RWPE1 (cell line): ENCODE measurements at places on chromosomes 5 and 9.

DNA sequence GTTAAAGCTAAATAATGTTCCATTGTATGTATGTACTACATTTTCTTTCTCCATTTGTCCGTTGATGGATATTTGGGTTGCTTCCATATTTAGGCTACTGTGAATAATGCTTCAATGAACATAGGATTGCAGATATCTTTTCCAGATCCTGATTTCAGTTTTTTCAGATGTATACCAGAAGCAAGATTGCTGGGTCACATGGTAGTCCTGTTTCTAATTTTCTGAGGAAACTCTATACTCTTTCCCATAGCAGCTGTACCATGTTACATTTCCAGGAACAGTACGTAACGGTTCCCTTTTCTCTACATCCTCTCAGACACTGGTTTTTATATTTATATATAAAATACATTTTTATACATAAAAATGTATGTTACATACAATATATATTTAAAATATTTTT lies 121.8 kb downstream of the GCNT1 start:
- DNase-seq = no peak

DNA sequence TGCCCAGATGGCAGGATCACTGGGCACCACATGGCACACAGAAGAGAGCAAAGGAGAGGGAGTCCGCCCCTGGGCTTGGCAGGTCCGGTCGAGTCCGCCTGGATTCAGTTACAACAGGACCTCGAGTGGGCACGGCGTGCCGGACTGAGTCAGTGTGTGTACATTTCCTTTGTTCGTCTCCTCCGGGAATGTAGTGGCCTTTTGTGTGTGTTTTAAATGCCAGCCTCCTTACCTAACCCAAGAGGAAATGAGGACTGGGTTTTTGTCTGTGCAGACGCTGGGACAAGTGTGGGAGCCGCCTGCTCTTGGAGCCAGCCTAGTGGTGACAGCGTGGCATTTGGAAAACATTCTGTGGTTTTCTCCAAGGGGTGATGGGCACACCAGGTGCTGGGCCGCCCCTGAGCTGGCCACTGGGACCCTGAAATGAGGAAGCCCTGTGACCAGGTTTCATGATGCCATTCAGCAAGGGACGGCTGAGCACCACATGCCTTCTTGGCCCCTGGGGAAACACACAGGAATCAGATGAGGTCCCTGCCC lies 9.6 kb downstream of the NEK6 start:
- peak; percentile 91 for DNase-seq

DNA sequence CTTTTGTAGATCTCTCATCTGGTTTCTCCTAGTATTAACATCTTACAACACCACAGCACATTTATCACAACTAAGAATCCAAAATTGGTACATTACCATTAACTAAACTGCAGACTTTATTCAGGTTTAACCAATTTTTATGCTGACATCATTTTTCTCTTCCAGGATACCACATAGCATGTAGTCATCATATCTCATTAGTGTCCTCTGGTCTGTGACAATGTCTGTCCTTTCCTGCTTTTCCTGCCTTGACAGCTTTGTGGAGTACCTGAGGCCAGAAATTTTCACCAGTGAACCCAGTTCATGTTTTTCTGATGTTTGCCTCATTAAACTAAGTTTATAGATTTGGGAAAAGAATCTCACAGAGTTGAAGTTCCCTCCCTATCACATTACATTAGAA lies 294.7 kb upstream of the TNC start:
- DNase-seq = no peak

- peak; percentile 100 for DNase-seq
Observed at GRCh38 chr9:127244609-127245601, 19.7 kb upstream of the GARNL3 start.

- DNase-seq = no peak
Observed at GRCh38 chr9:136618580-136619547, 43.9 kb upstream of the EGFL7 start.

- DNase-seq = peak; percentile 20
Observed at GRCh38 chr5:53262348-53262970, 152.9 kb upstream of the MOCS2 start.

DNA sequence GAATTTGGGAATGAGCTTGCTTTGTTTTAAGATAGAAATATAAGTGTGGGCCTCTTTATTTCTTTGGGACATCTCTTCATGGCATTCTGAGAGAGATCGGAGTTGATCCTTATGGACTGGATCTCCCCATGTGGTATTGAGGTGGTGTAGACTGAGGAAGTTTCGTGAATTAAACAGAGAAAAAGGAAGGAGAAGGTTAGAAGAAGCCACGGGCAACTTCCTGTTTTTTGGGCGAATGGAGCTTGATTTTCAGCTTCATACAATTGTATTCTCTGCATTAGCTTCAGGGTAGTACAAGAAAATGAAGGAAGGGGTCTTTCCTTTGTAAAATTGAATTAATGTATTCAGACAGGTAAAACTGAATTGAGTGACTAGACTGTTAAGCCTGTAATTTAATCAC lies 70.5 kb upstream of the HMHB1 start:
- no peak for DNase-seq

- peak; percentile 52 for DNase-seq
Observed at GRCh38 chr5:72523960-72524582, 16.9 kb upstream of the ZNF366 start.

DNA sequence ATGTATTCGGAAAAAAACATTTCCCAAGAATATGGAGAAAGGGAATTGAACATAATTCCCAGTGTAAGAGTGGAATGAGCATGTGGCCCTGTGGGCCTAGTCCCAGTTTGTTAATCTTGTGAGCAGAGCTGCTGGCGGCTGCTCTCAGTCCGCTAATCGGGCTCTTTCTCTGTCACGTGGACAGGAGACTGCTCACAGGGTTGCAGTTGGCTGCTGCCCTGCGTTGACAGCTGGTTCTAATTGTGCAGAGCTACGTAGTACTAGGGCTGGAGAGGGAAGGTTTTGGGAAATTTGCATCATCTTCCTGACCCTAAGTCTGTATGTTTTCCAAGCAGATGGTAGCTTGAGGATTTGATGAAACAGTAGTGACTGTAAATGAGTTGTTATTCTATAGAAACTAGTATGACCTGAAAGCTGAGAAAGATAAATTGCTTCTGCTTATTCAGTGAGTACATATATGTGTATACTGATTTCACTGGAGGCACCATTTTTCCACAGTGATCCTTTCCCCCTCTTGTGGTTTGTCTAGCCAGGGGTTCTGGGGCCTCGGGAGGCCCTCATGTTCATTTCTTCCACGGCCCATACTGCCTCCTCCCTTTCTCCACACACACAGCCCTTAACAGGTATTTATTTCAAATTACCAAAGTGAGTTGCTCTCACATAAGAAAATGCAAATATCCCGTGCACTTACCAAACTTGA lies 100.6 kb downstream of the ANGPTL2 start:
- no peak for DNase-seq

DNA sequence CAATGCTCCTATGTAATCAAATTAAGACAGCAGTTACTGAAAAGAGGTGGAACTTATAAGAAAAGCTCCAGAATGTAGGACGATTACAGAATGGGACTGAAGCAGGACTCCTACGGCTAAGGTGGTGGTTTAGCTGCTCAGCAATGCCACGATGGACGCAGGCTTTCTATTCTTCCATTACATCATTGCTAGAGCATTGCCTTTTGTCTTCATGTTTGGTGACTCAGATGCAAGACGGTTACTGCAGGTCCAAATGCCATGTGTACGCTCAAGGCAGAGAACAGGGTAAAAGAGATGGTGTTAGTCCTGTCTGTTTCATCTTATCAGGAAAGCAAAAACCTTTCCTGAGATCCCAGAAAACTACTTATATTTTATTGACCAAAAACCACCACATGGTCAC lies 255.1 kb downstream of the ZSWIM6 start:
- no peak for DNase-seq

- DNase-seq = no peak
Observed at GRCh38 chr9:20032413-20033006, 243.7 kb upstream of the SLC24A2 start.

GRCh38 chr9:93636172-93636661 lies 59.8 kb downstream of the PHF2 start:
- DNase-seq = no peak

- no peak for DNase-seq
Observed at GRCh38 chr5:77156379-77156778, 54.1 kb upstream of the PDE8B start.

- DNase-seq = no peak
Observed at GRCh38 chr9:6779417-6780241, 21.9 kb downstream of the KDM4C start.

DNA sequence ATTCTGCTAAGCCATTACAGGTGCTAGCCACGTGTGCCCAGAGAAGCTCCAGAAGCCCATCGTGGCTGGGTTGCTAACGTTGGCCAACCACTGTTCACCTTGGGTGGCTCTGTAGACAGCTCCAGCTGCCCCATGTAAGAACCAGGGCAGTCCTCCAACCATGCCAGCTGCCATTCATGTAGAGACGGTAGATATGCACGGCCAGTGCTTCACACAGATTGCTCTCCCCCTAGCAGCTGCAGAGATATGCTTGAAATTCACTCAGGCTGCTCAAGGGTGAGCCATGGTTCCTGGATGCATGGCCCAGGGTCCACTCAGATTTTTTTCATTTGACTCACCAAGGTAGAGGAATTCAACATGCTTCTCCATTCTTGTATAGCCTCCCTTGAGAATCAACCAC lies 31.0 kb downstream of the GADD45G start:
- peak; percentile 17 for DNase-seq

GRCh38 chr9:91547081-91547480 lies 123.4 kb upstream of the NFIL3 start:
- DNase-seq = no peak

- DNase-seq = no peak
Observed at GRCh38 chr9:2622461-2623287, 1.1 kb downstream of the VLDLR start.

DNA sequence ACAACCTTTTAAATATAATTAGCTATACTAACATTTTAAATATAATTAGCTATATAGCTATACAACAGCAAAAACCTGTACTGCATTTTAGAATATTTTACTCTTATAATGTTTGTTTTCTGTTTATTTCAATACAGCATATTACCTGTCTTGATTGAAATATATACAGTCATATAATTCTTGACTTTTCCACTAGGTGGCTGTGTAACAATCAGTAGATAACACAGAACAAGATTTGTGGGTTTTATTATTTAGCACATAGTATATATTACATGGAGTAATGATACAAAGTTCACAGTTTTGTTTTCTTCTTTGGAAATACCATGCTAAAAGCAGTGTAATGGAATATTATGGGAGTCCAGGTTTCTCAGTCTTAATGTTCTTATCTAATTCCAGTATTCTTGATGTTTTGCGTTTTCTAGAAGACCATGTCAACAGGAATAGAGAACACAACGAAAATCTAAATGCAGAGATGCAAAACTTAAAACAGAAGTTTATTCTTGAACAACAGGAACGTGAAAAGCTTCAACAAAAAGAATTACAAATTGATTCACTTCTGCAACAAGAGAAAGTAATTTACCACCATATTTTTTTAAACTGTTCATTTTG lies 13.3 kb downstream of the HMMR start:
- DNase-seq = peak; percentile 40

DNA sequence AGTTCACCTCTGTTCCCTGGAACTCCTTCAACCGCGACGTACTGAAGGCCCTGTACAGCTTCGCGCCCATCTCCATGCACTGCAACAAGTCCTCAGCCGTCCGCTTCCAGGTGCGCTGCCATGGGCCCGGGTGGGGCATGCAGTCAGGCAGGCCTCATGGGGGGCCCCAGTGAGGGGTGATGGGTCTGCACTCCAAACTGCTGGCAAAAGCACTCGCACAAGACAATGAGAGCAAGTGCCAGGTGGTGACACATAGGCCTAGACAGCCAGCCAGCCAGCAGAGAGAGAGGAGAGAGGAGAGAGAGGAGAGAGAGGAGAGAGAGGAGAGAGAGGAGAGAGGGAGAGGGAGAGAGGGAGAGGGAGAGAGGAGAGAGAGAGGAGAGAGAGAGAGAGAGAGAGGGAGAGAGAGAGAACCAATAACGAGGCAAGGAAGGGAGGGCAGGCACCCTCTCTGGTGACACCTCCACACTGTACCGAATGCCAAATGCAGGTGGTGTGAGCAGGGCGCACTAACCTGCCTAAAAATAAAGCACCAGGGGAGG lies 21.0 kb downstream of the DBH start:
- no peak for DNase-seq

DNA sequence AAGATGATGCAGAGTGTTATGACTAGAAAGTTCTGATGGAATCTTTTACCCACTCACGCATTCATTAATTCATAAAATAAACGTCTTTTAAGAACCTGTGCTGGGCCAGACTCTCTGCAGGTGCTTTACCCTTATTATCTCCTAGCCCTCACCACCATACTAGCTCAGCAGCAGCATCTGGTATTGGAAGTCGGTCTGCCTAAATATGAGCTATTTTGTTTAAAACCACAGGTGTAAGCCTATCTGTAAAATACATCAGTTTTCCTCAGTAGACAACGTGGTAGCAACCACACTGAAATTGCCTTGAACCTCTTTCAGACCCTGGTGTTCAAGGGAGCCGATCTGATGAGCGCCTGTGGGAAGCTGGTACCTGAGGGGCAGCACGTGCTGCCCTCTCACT lies 69.4 kb downstream of the PPIC start:
- DNase-seq = no peak

DNA sequence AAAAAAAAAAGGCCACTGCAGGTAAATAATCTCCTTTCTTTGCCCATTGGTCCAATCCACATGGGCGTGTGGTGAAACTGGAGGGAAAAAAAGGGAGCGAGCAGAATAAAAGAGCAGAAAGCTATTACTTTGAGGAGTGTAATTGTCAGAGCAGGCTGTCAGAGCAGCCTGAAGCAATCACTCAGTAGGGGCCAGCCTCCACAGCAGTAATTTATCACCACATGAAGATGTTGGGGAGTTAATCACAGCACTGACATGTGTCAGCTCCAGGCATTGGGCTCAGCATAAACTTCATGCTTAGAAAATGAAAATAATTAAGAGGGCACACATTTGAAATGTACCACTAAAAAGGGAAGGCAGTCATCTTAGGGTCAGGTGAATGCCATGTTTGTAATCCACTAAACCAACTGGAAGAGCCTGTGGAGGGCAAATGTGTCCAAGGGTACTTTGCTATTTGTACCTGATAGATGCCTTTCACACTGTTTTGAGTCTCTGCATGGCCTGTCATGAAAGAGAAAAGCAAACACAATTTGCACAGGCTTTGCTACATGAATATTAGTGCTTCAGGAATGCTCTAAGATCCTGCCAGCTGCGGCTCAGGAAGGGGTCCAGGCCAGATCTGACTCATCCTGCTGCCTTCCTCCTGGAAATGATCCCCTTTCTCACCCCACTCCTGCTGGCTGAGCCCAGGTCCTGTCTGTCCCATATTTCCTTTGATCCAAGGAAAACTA lies 2.9 kb upstream of the PTGER4 start:
- peak; percentile 70 for DNase-seq
